Bladder microvascular endothelial cell (primary cell): ENCODE measurements at places on chromosomes 6 and 20. TPM values are rescaled to one million over a fixed set of nuclear protein-coding genes. Genes with fewer than 3 reads are reported as not detected.

Gene BANF2
- not detected in 2 replicates for total RNA-seq

Gene GPX5
- not detected in 2 replicates for total RNA-seq

Gene MRPS10
- 28.8 and 30.1 TPM in 2 replicates for total RNA-seq

Gene BTN2A1
- 7.8 and 15.2 TPM in 2 replicates for total RNA-seq

Gene HUS1B
- 0.65 and 3.7 TPM in 2 replicates for total RNA-seq

Gene HLA-DMA
- 1.1 and 2.6 TPM in 2 replicates for total RNA-seq

Gene CALHM4
- 0.25 and 0.97 TPM in 2 replicates for total RNA-seq

Gene ZNF184
- total RNA-seq, result 4.9 and 7.2 TPM in 2 replicates

Gene PAX1
- not detected in 2 replicates for total RNA-seq

Gene OPRM1
- total RNA-seq, result not detected in 2 replicates

Gene CBLN4
- not detected in 2 replicates for total RNA-seq

Gene PLEKHG1
- total RNA-seq, result 31.2 and 50.9 TPM in 2 replicates

Gene PACRG
- total RNA-seq, result not detected in 2 replicates

Gene AVP
- total RNA-seq, result not detected in 2 replicates

Gene PHACTR3
- 0.16 and 6.0 TPM in 2 replicates for total RNA-seq

Gene EYS
- not detected in 2 replicates for total RNA-seq

Gene ETV7
- total RNA-seq, result 0.16 and 0.31 TPM in 2 replicates

Gene IPCEF1
- 0.32 and 0.82 TPM in 2 replicates for total RNA-seq

Gene TTK
- total RNA-seq, result 12.1 and 18.1 TPM in 2 replicates

Gene LY6G6D
- not detected in 2 replicates for total RNA-seq

Gene CCDC170
- under 0.01 TPM in 1 of 2 replicates, not detected in the other for total RNA-seq

Gene DACT2
- total RNA-seq, result not detected in 2 replicates

Gene ZBP1
- total RNA-seq, result not detected in 2 replicates

Gene F13A1
- not detected in 2 replicates for total RNA-seq

Gene CDH26
- total RNA-seq, result under 0.01 and 0.31 TPM in 2 replicates

Gene ZNF311
- 0.49 and 0.50 TPM in 2 replicates for total RNA-seq

Gene PMEPA1
- 1.3 and 4.2 TPM in 2 replicates for total RNA-seq

Gene REM1
- total RNA-seq, result 0.06 TPM in 1 of 2 replicates, not detected in the other

Gene GPX6
- not detected in 2 replicates for total RNA-seq

Gene ILRUN
- 28.3 and 60.7 TPM in 2 replicates for total RNA-seq

Gene TLDC2
- total RNA-seq, result 0.13 TPM in 1 of 2 replicates, not detected in the other

Gene IL17A
- total RNA-seq, result not detected in 2 replicates

Gene MCCD1
- total RNA-seq, result not detected in 2 replicates

Gene FUT9
- total RNA-seq, result under 0.01 TPM in 1 of 2 replicates, not detected in the other

Gene TUBB1
- total RNA-seq, result not detected in 2 replicates

Gene TMEM170B
- total RNA-seq, result 1.3 and 3.6 TPM in 2 replicates

Gene WFDC5
- not detected in 2 replicates for total RNA-seq

Gene TMEM217
- total RNA-seq, result 6.8 and 28.6 TPM in 2 replicates

Gene FKBP1C
- 0.32 and 0.38 TPM in 2 replicates for total RNA-seq
